ENCODE measurements at places on chromosomes 5 and 9.

GRCh38 chr5:24325306-24325832, 319.4 kb downstream of the CDH10 start:
- no peak for DNase-seq

- no peak for DNase-seq
Observed at GRCh38 chr5:39342460-39342859, 21.8 kb downstream of the C9 start.

- no peak for DNase-seq
Observed at GRCh38 chr5:55993731-55994494, 850 bp downstream of the IL6ST start.

GRCh38 chr5:138974227-138975063, 99.3 kb upstream of the LRRTM2 start:
- DNase-seq = no peak

DNA sequence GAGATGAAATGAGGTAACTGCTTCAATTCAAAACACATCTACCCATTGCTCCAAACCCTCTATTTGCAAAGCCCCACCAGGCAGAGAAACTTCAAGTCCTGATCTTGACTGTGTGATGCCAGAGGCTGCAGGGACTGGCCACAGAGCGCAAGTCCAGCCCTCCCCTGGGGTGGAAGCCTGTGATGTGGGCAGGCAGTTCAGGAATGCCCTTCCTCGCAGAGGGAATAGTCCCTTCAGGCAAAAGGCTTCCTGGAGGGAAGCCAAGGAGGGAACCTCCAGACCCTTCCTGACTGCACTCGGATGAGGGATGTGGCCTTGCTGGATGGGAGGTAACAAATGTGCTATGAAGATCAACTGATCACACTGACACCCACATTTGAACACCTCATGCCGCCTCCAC, 131.2 kb downstream of the SLIT3 start:
- DNase-seq = no peak

- no peak for DNase-seq
Observed at GRCh38 chr5:85488295-85488694, 1103.6 kb upstream of the EDIL3 start.

- no peak for DNase-seq
Observed at GRCh38 chr5:35016174-35017051, 31.3 kb downstream of the AGXT2 start.

DNA sequence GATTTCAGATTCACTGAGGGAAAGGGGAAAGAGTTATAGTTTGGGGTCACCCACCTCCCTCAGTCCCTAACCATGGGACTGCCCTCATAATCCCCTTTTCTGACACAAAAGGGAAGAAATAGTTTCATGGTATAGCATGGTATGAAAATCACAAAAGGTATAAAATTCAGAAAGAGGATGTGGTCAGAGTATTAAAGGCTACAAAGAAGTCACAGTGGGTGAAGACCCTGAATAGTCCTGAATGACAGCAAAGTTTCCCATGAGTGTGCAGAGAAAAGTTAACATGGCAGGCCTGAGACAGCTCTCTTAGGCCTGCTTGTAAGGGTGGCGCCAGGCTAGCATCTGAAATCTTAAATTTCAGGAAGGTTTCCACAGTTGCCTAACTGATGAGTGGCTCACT, 290.6 kb upstream of the ZNF608 start:
- DNase-seq = no peak

GRCh38 chr5:176865964-176866363, 33.2 kb downstream of the HK3 start:
- DNase-seq = no peak

DNA sequence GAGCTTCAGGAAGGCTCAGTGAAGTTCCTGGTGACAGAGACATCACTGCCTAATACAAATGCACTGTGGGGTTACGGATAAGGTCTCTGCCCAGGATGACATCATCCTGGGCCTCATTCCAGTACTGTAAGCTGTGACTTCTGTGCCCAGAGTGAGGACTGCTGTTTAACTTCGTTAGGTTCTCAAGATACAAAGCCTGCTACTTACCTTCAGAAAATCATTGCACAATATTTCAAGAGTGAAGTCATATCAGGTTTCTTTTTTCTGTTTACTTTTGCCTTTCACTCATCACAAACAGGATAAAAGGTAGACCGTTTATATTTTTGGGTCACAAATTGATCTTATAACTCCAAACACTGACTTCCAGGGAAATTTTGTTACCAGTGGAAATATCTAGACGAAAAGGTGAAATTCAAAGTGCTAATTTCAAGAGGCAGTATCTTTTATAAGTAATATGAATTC, 241.2 kb downstream of the PIK3R1 start:
- DNase-seq = no peak

DNA sequence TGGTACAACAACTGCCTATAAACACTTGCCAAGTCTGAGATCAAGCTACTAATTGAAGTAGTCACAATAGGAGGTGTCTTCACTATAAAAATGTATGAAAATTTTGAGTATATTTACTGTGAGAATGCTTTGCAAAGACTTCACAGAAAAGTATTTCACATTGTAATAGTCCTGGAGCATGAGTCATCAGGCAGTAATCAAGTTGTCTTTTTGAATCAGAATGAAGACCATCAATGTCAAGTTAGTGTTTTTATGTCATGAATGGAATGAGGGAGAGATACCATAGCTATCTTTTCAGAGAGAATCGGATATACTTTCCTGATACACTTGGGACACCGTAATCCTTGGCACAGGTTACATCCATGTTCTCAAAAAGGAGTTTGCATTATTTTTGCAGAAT, 466.9 kb upstream of the ARRDC3 start:
- no peak for DNase-seq

DNA sequence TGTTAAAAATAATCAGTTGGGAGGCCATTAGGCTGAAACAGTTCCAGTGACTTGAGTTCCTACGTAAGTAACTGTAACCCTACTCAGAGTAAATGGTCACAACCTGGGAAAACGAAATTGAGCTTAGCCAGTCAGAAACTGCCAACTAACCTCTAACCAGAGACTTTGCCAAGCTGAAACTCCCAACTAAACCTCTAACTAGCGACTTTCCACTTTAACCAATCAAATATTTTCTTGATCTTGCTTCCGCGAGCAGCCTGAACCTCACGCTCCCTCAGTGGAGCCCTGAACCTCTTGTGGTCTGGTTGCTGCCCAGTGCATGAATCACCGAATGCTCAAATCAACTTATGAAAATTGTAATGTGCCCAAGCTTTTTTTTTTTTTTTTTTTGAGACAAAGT, 156.2 kb downstream of the MED10 start:
- no peak for DNase-seq

DNA sequence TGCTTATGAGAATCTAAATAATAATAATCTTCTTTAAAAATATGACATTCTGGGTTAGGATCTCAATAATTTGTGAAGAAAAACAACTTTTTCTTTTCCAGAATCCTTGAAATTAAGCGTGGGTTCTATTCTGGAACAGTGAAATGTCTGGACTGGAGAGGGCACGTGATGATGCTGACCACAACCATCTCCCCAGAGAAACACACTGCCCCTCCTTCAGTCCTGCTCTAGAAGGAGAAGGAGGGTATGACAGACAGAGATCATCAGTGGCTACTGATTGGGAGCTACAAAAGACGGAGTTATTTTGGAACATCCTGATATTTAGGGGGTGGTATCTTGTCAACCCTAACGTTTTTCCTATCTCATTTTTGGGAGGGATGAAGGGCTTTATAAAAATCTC, 40.2 kb downstream of the MEF2C start:
- DNase-seq = no peak

GRCh38 chr9:134642385-134643181, 980 bp downstream of the COL5A1 start:
- DNase-seq = no peak

GRCh38 chr9:8560560-8561525, 761.3 kb upstream of the DMAC1 start:
- DNase-seq = no peak

- DNase-seq = no peak
Observed at GRCh38 chr9:84791643-84792042, 122.1 kb downstream of the NTRK2 start.
